ENCODE measurements at places on chromosomes 1 and 21.
A peak's percentile ranks its signal among the peaks of the same experiment; 100 is the strongest.

DNA sequence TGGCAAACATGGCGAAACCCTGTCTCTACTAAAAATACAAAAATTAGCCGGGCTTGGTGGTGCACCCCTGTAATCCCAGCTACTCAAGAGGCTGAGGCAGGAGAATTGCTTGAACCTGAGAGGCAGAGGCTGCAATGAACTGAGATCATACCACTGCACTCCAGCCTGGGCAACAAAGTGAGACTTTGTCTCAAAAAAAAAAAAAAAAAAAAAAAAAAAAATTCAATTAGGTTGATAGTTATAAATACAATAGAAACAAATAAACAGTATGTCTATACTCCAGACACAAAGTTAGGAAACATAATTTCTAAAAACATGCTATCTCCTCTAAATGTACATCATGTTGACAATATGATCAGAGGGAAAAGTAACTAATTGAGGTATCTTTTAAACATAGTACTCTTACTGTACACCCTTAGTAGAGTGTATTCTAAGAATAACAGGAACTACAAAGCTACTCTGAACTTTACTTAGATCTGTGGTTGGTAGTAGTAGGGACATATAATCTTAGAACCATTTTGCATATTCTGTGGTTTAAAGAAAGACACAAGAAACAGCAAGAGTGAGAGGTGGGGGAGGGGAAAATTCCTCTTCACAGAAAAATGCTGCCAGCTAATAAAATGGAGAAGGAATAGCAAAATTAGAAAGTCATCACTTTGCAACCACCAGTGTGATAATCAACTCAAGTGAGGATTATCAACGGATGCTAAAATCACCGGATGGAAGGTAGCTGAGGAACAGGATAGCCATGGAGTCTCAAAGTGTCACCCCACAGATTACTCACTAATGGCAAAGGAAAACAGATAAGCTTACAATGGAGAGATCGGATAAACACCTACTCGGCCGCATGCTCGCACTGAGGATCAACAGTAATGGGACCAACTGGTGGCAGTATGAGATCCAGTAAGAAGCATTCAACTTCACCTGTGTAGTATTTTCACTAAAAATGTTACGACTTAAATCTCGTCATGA is 35.0 kb downstream of the MTOR start:
- no peak for DNase-seq

- DNase-seq, result no peak
Measured at GRCh38 chr1:59288046-59288445, 8.8 kb upstream of the FGGY start.

DNA sequence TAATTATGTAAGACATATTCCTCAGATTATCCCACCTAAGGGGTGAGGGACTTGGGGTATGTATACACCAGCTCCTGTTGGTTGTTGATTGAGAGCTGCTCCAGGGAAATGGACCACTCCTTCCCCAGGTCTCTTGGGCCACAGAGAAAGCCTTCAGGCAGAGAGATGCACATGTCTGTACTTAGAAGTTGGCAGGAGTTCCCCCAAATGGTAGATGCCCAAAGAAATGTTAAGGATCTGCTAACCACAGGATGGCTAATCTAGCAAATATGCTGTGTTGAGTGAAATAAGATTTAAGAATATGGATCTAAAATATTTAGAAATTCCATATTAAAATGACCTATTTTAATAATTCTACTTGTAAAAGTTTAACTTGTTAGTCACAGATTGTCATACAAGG is 100.8 kb upstream of the DNAH14 start:
- DNase-seq, result no peak

DNA sequence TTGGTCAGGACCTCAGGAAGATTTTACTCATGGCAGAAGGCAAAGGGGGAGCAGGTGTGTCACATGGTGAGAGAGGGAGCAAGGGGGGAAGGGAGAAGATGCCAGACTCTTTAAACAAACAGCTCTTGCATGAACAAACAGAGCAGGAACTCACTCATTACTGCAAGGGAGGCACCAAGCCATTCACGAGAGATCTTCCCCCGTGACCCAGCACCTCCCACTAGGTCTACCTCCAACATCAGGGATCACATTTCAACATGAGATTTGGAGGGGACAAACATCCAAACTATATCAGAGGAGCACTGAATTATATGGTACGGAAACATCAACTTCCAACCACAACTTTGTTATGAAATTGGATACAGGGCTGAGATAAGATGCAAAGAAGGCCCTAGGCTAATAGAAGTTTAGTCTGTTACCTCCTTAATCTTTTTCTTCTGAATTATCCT is 164.9 kb downstream of the ST6GALNAC3 start:
- no peak for DNase-seq

DNA sequence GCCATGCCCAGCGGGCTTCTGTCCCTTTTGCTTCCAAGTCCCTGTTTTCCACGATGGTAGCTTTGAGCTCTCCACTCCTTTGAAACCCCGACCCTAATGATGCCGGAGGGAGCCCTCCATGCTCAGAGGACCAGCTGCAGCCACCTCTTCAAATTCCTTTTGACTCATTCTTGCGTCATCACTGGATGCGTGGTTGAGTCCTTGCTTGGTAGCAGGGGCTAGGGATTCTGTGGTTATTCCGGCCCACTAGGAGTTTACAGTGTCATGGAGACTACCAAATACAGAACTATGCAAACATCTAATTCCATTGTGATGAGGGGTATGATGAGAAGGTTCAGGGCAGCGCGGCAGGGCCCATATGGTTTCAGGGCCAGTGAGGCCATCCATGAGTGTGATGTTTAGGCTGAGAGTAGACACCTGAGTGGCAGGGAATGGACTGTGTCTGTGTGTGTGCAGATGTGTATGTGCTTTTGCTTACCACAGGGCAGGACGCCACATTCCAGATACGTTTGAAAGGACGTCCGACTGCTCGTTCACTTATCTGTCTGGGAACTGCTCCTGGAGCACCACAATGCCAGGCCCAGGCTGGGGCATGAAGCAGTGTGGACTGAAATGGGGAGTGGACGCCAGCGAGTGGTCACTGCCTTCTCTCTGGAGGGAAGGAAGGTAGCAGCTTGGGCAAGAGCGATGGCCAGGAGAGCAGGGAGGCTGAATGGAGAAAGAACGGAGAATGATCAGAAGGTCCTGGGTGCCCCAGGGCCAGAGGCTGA is 30.4 kb upstream of the ZBTB21 start:
- no peak for DNase-seq

DNA sequence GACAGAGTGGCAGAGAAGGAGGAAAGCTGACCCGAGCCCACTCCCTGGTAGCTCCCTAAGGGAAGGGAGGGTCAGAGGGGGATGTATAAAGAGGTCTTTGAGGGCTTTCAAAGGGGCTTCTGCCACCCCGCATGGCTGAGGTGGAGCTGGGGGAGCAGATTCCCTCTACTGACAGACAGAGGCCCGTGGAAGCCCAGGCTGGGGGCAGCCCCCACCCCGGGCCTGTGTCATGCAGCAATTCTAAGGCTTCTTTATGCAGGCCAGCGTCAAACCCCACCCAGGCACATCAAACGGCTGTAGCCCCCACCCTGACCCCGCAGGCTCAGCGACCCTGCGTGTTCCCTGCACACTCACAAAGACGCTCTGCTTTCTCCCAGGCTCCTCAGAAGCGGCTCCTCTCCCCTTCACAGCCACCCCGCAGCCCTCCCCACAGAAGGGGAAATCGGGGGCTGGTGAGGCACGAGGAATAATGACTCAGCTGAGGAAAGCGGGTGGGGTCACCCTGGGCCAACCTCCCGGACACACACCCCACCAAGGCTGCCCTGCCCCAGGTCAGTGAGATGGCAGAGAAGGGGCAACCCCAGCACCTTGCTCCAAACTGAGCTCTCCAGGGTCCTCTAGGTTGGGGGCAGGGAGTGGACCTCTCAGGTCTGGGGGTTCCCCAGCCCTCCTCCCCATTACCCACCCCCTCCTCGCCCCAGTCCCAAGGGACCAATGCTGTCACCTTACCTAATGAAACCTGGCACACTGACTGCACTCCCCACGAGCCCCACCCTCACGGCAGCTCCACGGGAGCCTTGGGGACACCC is 10.8 kb downstream of the SLC45A3 start:
- no peak for DNase-seq

GRCh38 chr1:115325874-115326273 is 12.2 kb downstream of the NGF start:
- DNase-seq, result no peak

GRCh38 chr21:45162809-45163208 is 88.4 kb downstream of the ADARB1 start:
- DNase-seq, result no peak

DNA sequence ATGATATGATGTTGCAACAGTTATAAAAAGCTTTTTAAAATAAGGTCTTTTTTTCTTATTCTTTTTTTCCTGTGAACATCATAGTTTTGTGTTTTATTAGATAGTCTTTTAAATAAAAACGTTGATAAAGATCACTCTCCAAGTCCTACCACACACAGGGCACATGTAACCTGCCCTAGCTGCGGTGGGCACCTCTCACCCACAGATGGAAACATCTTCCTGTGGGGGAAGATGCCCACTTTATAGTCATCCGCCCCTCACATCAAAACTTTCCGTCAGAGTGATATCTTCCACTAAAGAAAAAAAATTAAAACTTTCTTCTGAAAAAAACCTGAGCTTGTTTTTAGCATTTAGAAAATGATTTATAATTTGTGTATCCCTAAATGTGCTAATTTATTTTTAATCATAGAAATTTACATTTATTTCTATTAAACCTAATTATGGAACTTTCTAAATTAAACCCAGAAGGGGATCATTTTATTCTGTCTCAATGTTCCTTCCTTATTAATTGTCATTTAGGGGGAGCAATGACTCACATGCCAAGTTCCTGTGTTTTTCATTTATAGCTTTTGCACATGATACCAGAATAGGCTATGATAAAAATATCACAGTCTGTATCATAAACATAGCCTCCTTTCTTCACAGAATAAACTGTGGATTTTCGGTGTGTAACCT is 24.7 kb downstream of the TNFRSF9 start:
- DNase-seq, result peak; percentile 28

DNA sequence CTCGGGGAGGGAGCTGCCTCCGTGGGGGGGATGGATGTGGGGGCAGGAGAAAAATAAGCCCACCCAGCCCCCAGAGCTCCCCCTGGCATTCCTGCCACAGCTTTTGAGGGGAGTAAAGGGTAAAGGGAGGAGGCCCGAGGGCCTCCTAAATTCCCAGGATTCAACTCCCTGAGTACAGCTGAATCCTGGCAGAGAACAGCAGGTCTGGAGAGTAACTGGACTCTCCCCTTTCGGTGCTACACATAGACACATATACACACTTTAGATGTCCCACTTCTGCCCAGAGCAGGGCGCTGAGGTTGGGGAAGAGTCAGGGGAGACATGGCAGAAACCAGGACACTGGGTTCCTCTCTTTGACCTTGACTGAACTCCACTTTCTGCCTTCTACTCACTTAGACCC is 3.0 kb downstream of the KIRREL1 start:
- no peak for DNase-seq

DNA sequence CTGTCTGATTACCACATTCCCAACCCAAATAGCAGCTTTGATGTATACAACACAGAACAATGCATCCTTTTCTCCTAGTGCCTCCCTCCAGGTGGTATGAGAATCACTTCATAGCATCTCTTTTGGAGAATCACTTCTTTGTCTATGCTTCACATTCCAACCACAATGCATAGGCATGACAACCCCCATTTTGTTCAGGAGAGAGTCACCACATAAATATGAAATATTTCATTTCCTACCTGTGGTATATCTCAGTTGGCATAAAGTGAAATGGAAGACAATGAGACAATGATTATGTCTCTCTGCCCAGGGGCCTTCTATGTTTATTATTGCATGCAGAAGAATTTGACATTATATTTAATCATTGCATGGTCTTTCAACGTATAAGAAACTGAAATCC is 112.2 kb downstream of the BRINP2 start:
- no peak for DNase-seq

GRCh38 chr1:92877792-92878191 is 46.0 kb downstream of the RPL5 start:
- DNase-seq, result no peak

DNA sequence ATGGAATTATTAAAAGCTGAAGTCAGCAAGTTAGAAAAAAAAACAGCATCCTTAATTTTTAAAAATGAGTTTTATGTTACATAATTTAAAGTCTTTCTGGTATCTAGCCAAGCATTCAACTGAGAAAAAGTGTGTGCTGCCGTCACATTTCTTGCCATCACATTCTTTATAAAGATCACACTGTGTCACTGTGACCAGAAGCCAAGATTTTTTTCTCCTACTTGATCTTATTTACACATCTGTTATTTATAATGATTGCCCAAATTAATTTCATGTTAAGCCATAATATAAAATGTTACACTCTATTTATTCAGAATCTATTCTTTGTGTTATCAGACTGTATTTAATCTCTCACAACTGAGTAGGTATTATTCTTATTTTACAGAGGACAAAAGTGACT is 1603.7 kb downstream of the PLA2G4A start:
- no peak for DNase-seq

DNA sequence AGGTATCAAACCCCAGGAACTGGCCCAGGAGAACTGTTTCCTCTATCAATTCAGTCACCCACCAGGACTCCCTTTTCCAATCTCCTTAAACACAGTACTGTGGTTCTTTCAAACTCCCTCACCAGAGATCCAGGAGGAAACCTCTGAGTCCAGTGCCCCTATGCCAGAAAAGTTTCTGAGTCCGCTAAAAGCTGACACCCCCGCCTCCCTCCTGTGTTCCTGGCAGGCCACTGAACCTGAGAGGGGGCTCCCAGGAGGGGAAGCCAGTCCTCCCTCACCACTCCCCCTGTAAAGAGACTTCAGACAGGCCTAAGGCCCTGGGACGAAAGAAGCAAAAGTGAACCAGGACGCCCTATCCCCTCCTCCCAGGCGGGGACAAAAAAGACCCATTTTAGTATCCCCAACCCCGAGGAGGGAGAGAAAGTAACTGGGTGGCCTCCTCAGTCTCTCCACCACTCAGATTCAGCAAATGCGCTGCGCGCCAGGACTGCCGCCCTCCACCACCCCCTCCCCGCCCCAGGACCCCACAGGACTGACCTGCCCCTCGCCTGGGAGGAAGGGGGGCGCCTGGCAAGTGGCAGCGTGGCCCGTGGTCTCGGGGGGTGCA is 624 bp downstream of the SLC41A1 start:
- DNase-seq, result no peak

GRCh38 chr1:154813846-154814505 is 56.1 kb downstream of the KCNN3 start:
- DNase-seq, result no peak

- no peak for DNase-seq
Measured at GRCh38 chr1:54499097-54499359, 49.0 kb upstream of the ACOT11 start.

DNA sequence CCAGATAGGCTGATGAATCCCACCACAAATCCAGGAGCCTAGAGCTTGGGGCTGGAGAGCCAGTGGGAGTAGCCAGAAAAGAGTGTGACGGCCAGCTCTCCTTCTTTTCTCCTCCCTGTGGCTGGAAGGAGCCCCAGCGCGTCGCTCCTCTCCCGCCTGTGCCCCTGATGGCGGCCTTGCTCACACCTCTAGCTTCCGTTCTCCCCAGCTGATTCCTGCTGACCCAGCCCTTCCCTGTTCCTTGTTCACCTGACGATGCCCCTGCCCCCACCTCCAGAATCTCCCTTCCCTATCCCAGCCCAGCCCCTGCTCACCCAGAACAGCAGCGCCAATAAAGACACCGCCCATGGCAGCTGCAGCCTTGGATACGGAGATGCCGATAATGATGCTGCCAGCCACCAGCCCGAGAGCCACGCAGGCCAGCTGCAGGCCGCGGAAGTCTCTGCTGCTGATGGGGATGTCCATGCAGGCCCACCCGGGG is 656 bp downstream of the KNCN start:
- DNase-seq, result no peak

GRCh38 chr1:21318714-21319159 is 28.5 kb upstream of the ECE1 start:
- DNase-seq, result no peak
